ENCODE measurements at places on chromosomes 5 and 9.
A peak's percentile ranks its signal among the peaks of the same experiment; 100 is the strongest.

- no peak for DNase-seq
These were observed 57.3 kb upstream of the RPL26L1 start for GRCh38 chr5:172901788-172902496.

DNA sequence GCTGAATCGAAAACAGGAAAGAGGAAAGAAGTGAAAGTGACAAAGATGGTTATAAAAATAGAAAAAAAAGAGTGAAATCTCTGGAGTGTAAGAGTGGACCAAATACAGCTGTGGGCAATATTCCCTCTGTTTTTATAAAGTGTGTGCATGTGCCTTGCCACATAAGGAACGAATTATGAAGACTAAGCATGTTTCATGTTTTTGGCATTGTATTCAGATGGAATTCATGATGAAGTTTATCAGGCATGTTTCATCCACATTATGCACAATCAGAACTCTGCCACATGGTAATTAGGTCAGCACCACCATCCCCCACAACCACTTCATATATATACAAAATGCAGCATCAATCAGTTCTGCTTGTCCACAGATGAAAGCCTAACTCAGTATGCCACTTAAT, 348.0 kb downstream of the ZNF608 start:
- DNase-seq: no peak

GRCh38 chr9:126347911-126348760, 21.5 kb downstream of the MVB12B start:
- DNase-seq: no peak

- no peak for DNase-seq
These were observed 14.5 kb upstream of the SRP19 start for GRCh38 chr5:112846556-112846955.

GRCh38 chr5:37966871-37967270, 127.0 kb upstream of the GDNF start:
- no peak for DNase-seq

DNA sequence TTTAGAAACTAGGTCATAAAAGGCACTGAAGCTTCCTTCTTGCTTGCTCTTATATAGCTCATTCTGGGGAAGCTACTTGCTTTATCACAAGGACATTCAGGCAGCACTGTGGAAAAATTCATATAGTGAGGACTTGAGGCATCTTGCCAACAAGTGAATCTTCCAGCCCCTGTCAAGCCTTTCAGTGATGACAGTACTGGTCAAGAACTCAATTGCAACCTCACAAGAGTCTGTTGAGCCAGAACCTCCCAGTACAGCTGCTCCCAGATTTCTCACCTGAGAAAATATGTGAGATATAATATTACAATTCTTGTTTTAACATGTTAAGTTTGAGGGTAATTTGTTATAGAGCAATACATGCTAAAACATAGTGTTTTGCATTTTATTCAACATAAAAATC, 2011.0 kb upstream of the NUDT12 start:
- no peak for DNase-seq

GRCh38 chr9:3650994-3651622, 125.3 kb upstream of the RFX3 start:
- no peak for DNase-seq

DNA sequence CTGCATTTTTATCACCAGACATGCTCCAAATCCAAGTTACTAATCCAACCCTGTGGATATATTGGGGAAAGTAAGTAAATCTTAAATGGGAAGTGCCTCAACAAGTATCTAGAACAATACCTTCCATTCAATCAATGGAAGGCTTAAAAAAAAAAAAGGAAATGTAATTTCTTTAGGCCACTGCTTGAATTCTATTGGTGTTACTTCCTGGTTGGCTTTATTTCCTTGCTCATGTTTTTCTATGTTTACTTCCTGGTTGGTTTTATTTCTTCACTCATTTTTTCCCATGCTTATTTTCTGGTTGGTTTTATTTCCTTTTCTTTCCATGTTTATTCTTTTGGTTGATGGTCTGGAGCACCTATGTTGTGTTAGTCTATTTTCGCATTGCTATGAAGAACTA, 363.9 kb downstream of the KDM4C start:
- no peak for DNase-seq

GRCh38 chr9:106619211-106619610, 243.8 kb upstream of the ZNF462 start:
- DNase-seq: no peak

- DNase-seq: no peak
These were observed at the start of gene MVB12B for GRCh38 chr9:126326228-126327005. MVB12B (plus strand) TSS chr9:126326829; CDS start chr9:126326930, 101 bp downstream.

GRCh38 chr5:104241046-104241445, 678.5 kb upstream of the NUDT12 start:
- no peak for DNase-seq

GRCh38 chr9:32430720-32431119, 46.3 kb downstream of the ACO1 start:
- DNase-seq: no peak

DNA sequence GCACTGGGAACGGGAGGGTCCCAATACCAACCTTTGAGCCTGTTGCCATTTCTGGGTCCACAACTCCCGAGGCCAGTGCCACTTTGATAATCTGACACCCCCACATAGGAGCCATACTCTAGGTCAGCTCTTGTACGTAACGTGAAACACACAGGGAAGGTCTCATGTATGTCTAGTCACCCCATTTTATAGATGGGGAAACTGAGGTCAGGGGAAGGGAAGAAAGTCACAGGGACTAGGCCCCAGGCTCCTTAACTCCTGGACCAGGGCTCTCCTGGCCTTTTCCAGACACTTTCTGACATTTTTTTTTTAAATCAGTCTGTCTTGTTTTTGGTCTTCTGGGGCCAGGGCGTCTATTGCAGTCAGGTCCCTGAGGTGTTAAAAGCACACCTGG, 80.3 kb upstream of the SLC25A51 start:
- DNase-seq: no peak

DNA sequence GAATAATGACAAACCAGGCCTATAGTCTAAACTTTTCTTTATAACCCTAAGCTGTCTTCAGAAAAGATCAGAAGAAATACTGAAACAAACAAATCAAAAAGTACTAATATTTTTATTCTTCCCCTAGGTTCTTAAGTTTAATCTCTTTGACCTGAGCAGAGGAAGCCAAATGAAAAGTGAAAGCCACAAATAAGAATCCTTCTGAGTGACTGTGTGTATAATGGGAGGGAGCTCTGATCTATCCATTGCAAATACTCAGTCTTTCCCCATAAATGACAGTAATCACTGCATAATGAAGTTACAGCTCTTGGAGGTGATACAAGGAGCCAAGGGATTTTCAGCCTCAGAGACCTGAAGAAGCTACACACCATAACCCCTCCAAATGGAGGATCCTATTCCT, 126.9 kb upstream of the ATP10B start:
- no peak for DNase-seq

DNA sequence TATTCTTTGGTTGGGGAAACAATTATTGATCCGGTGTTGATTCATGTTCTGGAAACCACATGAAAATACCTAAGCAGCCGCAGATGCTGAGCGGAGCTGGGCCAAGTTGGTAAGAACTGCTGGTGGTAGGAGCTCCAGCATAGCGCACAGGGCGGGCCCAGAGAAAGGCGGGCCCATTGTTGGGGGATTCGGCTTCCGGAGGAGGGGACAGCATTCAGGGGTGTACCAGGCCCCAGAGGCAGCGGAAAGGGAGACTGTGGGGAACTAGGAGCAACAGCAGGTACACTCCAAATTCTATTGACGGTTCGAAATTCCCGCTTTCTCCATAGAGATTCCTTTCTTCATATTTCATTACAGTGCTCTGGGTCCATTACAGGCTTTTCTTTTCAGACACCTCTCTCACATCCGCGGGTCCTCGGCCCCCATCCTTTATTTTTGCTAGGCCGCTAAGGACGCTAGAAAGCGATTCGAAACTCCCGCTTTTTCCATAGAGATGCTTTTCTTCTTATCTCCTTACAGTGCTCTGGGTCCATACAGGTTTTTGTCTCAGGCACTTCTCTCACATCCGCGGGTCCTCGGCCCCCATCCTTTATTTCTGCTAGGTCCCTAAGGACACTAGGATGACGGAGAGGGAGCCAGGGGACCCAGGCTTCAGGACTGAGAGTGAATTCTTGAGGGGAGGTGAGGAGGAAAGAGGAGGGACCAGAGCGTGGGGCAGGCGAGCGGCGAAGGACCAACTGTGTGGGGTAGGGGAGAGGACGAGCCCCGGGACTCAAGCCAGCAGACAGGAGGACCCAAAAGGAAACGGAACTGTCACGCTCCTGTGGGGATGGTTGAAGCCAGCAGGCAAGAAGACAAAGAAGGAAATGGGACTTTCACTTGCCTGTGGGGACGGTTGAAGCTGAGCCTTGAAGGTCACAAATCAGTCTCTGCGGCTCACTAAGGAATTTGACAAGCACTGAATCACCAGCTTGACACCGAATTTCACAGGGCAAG, at the start of gene CCDC152:
Gene CCDC152, plus strand, starts transcription at position 213 of the 996 bp plus-strand sequence. CDS start 2,304 bp downstream, outside the sequence.
- DNase-seq: peak; percentile 87

- no peak for DNase-seq
These were observed 704.9 kb upstream of the NUDT12 start for GRCh38 chr5:104267320-104268015.

DNA sequence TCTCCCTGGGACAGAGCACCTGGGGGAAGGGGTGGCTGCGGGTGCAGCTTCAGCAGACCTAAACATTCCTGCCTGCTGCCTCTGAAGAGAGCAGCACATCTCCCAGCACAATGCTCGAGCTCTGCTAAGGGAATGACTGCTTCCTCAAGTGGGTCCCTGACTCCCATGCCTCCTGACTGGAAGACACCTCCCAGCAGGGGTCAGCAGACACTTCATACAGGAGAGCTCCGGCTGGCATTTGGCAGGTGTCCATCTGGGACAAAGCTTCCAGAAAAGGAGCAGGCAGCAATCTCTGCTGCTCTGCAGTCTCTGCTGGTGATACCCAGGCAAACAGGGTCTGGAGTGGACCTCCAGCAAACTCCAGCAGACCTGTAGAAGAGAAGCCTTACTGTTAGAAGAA, 77.2 kb downstream of the SLCO6A1 start:
- DNase-seq: no peak

GRCh38 chr5:40616781-40617180, 62.9 kb upstream of the PTGER4 start:
- no peak for DNase-seq

GRCh38 chr5:147051193-147051592, 172.6 kb upstream of the PPP2R2B start:
- no peak for DNase-seq

DNA sequence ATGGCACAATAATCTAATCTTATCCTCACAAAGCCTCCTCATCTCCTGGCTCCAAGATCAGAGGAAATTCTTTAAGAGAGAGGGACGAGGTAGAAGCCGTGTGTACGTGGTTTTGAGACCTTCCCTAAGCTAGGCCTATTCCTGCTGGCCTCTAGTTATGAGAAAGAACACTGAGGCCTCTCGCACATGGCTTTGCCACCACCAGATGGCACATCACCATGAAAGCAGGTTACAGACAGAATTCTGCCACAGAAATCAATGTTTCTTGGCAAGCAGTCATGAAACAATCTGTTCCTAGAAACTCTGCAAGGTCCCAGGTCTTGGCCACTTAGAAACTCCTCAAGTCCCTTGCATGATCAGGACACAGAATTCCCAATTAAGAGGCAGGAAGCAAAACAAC, 268.2 kb upstream of the TAS2R1 start:
- DNase-seq: no peak

DNA sequence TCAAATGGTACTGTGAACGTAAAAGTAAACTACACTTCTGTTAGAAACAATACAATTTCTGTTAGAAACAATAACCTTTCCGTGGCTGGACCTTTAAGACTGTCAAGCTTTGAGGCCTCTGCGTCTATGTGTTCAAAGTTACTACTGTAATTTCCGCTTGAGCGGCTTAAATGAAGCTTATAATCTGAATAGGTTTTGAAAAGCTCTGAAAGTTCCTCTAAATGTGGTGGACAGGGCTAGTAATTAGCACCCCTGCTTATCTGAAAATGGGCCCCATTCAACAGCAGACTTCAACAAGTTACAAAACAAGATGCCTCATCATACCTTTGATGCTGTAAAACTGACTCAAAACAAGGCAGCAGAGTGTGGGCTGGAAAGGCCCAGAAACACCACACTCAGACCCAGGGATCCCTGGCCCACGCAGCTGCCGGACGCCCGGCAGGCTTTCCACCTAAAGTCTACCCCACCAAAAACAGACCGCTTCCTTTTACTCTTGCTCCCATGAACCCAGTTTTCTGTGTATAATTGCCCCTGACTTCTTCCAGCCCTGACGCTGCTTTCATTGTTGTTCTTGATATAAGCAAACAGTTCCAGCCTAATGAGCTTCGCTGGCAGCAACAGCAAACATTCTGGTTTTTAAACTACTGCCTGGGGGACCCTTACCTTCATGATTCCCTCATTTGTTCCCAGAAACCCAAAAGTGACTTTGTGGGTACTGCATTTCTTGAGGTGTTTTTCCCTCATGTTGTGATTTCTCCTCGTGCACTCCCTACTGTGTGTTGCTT, 66.7 kb downstream of the TLE1 start:
- no peak for DNase-seq

DNA sequence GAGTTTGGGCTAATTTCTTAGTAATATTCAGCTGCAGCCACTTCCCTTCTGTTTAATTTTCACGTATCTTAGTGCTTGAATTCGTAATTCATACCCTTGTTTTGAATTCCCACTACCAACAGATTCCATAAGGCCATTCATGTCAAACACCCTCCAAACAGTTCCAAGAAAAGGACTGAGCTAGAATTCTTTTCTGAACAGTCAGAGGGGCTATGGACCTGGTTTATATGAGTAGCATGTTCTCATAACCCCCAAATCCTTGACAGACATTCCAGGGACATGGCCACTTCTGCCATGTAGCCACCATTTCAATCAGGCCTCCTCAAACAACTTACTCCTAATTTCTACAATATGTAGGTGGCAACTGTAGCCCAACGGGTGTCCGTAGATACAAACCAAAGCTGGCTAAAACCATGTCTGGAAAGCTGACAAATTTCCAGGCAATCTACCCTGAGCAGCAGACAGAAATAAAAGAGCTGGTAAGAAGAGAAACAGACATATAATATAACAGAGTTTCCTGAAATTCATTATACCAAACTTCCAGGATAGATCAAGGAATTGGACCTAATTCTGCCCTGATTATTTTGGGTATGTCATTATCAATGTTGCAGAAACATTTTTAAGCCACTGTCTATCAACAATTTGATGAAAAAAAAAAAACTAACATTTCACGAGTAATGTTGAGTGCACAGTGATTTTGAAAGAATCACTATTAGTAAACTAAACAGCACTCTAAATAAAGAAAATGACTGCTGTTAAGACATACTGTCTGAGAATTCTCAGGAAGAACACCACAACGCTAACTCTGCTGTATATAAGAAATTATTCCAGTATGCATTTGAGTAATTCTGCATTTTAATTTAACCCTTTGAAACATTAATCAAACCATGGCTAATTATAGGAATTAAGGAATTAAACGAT, 40.7 kb downstream of the EBF1 start:
- DNase-seq: no peak

GRCh38 chr9:133368249-133368881, 7.5 kb downstream of the SURF4 start:
- DNase-seq: no peak

GRCh38 chr5:179599973-179600372, 23.5 kb downstream of the HNRNPH1 start:
- no peak for DNase-seq

Data from NCI-H2227 treated with DMSO at 0.1 percent for 48 hours (cell line).